ENCODE measurements at places on chromosomes 6 and 20.

DNA sequence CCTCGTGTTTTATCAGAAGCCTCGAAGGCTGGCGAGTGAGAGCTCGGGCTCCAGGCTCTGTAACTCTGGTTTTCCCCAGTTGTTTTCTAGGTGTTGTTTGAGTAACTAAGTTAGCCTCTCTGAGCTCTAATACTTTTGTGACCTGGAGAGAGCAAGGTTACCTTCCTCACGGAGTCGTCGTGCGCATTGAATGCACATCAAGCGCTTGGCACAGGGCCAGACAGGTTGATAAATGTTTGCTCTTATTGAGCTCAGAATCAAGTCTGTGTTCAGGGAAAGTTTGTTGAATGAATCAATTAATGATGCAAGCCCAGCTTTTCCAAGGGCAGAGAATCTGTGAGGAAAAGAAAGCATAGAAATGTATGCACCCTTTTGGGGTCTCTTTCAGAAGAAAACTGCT lies 33.5 kb downstream of the EDN3 start:
- no peak overlapping the region for H3K4me3 ChIP-seq
- DNase-seq: no peak
- H3K36me3 ChIP-seq: no peaks in the 10 kb centered on the region
- no peaks in the 10 kb centered on the region for H3K27me3 ChIP-seq
- H3K27ac ChIP-seq: no peak overlapping the region

GRCh38 chr20:20837574-20838021 lies 125.2 kb upstream of the RALGAPA2 start:
- no peak overlapping the region for H3K27ac ChIP-seq
- no peaks in the 10 kb centered on the region for H3K4me1 ChIP-seq
- H3K4me3 ChIP-seq: no peak overlapping the region
- H3K27me3 ChIP-seq: no peaks in the 10 kb centered on the region
- H3K36me3 ChIP-seq: no peaks in the 10 kb centered on the region
- peak; percentile 25 for DNase-seq

- no peaks in the 10 kb centered on the region for H3K4me1 ChIP-seq
- DNase-seq: no peak
- H3K4me3 ChIP-seq: no peak overlapping the region
- no peak overlapping the region for H3K27ac ChIP-seq
- H3K36me3 ChIP-seq: no peaks in the 10 kb centered on the region
These were observed 20.5 kb upstream of the ZNF133 start for GRCh38 chr20:18267815-18268214.

GRCh38 chr6:130524552-130524951 lies 158.7 kb downstream of the TMEM200A start:
- H3K36me3 ChIP-seq: no peaks in the 10 kb centered on the region
- no peak overlapping the region for H3K27ac ChIP-seq
- DNase-seq: no peak
- no peaks in the 10 kb centered on the region for H3K4me1 ChIP-seq

DNA sequence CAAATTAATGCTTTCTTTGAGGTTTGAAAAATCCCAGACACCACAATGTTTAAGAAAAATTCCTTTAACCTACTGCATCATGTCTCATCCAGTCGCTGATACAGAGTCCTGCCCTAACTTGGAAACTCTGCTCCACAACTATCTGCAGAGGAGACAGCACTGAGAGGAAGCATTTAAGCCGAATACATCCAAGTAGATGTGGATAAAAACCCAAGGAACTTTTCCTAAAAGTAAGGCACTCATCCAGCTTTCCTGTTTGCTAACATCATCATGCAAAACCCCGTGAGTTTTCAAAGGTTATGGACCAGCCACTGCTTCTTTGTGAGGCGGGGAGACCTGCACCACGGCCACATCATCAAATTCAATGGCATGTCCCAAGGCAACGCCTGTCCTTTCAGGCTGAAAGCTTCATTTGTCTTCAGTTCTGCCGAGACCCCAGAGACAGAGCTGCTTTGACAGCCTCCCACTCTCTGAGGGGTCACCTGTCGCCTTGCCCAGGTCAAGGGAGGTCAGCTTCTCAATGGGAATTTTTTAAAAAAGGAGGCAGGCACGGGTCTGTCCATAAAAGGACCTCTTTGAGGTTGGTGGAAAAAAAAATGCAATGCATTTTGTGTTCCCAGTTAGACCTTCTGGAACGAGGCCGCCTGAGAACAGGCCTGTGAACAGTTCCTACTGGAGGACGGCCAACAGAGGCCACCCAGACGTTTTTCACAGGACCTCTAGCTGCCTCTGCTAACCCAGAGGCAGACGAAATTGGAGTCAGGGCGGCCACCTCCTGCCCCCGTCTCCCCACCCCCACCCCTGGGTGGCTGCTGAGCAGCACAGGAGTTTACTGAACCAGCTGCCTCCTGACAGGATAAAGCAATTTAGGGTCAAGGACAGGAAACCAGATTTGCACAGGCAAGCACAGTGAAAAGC lies 142.5 kb upstream of the HDDC2 start:
- no peaks in the 10 kb centered on the region for H3K36me3 ChIP-seq
- H3K27me3 ChIP-seq: no peaks in the 10 kb centered on the region
- peaks cover 9% of the 10 kb centered on the region for H3K4me1 ChIP-seq
- peak; percentile 48 for DNase-seq
- no peak overlapping the region for H3K27ac ChIP-seq

DNA sequence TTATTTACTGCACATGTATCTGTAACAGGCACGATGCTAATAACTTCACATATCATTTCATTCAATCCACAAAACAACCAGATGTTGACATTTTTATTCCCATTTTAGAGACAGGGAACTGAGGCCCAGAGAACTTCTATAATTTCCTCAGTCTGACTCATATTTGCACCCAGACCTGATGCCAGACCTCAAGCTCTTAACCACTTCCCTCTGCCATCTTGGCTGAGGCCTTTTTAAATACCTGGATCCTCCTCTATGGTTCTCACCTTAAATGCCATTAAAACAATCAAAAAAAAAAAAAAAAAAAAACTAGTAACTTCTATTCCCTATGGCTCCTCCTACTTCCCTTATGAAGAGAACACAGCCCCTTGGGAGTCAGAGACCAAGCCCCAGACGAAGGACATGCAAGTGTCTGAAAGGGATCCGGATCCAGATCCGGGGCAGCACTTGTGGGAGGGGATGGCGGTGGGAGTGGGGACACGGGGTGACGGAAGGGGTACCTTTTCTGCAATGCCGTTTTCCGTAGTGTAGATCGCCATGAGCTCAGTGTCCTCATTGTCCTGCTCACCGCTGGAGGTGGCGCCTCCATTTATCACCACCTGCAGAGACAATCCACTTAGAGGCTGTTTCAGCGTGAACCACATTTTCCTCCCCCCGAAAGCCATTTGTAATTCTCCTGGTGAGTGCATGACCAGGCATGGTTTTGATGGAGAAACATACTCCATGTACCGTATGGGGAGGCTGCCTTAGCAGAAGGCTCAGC lies 88.7 kb downstream of the SLC23A2 start:
- no peak overlapping the region for H3K4me3 ChIP-seq
- no peak overlapping the region for H3K27ac ChIP-seq
- H3K36me3 ChIP-seq: no peaks in the 10 kb centered on the region
- no peak for DNase-seq
- no peaks in the 10 kb centered on the region for H3K27me3 ChIP-seq

DNA sequence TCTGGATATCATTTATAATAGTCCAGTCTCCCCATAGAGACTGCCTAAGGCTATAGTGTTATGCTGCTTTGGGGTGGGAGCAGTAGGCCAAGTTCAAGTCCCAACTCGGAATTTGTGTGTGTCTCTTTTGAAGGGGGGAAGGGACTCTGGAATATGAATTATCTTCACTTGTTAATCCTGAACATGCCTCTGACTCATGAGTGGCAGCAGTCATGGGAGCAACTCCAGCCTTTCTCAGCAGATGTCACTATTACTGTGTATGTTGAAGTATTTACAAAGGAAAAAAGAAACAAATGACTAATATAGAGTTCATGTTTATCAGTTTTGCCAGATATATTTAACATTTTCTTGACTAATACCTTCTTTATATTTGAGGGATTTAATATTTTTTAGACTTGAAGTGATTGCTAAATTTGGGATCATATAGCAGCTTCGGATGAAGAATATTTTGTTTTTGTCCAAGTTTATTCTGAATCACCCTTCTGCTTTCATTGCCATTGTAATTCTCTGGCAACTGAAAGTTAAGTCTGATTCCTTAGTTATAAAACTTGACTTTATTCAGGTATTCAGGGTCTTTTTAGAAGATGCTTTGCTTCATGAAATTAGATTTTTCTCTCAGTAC lies 23.4 kb downstream of the FAM217A start:
- H3K36me3 ChIP-seq: peaks cover 86% of the 10 kb centered on the region
- no peaks in the 10 kb centered on the region for H3K27me3 ChIP-seq
- peaks cover 12% of the 10 kb centered on the region for H3K4me1 ChIP-seq
- DNase-seq: peak; percentile 44

- no peak overlapping the region for H3K4me3 ChIP-seq
- no peaks in the 10 kb centered on the region for H3K36me3 ChIP-seq
- no peak overlapping the region for H3K27ac ChIP-seq
- H3K27me3 ChIP-seq: no peaks in the 10 kb centered on the region
- H3K4me1 ChIP-seq: no peaks in the 10 kb centered on the region
- DNase-seq: no peak
These were observed 172.5 kb upstream of the KCNK16 start for GRCh38 chr6:39494998-39495397.

GRCh38 chr6:81562169-81562568 lies 190.3 kb downstream of the TENT5A start:
- H3K4me3 ChIP-seq: no peak overlapping the region
- DNase-seq: no peak
- no peak overlapping the region for H3K27ac ChIP-seq
- H3K36me3 ChIP-seq: no peaks in the 10 kb centered on the region

GRCh38 chr6:157193443-157193996 lies 129.8 kb downstream of the TMEM242 start:
- H3K4me1 ChIP-seq: no peaks in the 10 kb centered on the region
- DNase-seq: no peak
- H3K36me3 ChIP-seq: peaks cover 52% of the 10 kb centered on the region
- H3K27me3 ChIP-seq: no peaks in the 10 kb centered on the region
- H3K27ac ChIP-seq: no peak overlapping the region

Data from adrenal gland (tissue), 19 donors.